Effector memory CD4-positive, alpha-beta T cell (primary cell): ENCODE measurements at places on chromosomes 4 and X.
A peak's percentile ranks its signal among the peaks of the same experiment; 100 is the strongest.

DNA sequence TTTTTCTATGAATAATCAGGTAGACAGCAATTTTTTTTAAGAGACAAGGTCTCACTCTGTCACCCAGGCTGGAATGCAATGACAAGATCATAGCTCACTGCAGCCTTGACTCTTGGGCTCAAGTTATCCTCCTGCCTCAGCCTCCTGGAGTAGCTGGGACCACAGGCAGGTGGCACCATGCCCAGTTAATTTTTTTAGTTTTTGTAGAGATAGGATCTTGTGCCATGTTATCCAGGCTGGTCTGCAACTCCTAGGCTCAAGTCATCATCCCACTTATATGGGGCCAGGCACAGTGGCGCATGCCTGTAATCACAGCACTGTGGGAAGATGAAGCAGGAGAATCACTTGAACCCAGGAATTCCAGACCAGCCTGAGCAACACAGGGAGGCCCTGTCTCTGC, 26.8 kb downstream of the AFAP1 start:
- DNase-seq: no peak

- DNase-seq: no peak
Measured at GRCh38 chr4:184392748-184393559, 81.4 kb downstream of the IRF2 start.

DNA sequence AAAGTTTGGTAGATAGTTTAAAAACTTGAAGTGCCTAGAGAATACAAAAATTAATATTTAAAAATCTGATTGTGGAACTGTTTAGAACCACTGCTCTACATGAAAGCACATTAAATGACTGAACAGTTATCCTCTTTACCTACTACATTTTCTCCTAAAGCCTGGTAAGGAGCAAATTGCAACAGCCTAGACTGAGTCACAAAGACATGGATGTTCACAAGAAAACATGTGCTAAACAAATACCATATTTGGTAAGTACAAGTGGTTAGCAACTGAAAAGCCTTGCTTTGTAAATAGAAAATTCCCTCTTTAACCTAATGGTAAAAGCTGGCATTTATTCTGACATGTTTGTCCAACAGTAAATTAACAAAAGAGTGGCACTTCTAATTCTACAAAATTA, 203.1 kb downstream of the FBXO8 start:
- no peak for DNase-seq

DNA sequence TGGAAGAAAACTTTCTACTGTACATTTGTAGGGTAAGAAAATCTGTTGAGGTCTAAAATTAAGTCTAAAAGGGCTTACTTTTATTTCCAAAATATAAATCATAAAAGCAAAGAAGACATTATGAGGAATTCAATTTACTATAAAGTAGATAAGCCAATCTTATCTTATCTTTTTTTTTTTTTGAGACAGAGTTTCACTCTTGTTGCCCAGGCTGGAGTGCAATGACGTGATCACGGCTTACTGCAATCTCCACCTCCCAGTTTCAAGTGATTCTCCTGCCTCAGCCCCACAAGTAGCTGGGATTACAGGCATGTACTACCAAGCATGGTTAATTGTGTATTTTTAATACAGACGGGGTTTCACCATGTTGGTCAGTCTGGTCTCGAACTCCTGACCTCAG, 166.9 kb downstream of the NR3C2 start:
- no peak for DNase-seq

- no peak for DNase-seq
Measured at GRCh38 chr4:8005814-8006215, 66.2 kb upstream of the AFAP1 start.

DNA sequence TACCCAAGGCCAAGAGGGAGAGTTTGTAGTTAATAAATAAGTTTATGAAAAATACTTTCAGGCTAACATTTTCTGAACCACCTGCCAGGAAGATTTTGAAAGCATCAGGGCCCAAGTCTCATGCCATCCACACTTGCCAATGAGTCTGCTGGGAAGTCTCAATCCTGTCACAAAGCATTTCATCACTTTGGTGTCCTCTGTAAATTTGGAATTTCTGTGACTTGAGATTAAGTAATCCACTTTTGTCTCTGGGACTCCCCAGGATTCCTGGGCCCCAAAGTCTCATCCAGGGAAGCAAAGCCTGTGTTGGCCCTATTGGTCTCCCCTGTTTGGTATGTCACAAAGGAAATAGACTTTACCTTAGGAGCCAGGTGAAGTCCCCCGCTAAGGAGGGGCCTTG, 99.2 kb upstream of the GPC4 start:
- DNase-seq: no peak

DNA sequence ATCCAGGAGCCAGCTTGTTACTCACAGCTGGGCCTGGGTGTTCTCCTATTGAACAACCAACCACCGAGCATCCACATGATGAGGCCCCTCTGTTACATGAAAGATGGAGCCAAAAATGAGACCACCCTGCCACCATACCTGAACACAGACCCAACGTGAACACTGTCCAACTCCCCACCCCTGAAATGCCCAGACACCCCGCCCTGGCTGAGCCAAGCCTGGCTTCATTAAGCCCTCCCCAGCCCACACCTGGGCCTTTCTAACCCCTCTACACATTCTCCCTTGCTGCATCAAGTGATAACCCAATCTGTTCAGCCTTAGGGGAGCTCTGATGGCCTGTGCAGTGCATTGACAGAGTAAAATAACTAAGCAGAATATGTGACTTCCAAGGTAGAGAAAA, 80.7 kb downstream of the EVC start:
- DNase-seq: no peak

- DNase-seq: no peak
Measured at GRCh38 chrX:79167462-79167861, 23.0 kb downstream of the GPR174 start.

GRCh38 chr4:37717576-37717975, 31.4 kb upstream of the RELL1 start:
- DNase-seq: no peak

DNA sequence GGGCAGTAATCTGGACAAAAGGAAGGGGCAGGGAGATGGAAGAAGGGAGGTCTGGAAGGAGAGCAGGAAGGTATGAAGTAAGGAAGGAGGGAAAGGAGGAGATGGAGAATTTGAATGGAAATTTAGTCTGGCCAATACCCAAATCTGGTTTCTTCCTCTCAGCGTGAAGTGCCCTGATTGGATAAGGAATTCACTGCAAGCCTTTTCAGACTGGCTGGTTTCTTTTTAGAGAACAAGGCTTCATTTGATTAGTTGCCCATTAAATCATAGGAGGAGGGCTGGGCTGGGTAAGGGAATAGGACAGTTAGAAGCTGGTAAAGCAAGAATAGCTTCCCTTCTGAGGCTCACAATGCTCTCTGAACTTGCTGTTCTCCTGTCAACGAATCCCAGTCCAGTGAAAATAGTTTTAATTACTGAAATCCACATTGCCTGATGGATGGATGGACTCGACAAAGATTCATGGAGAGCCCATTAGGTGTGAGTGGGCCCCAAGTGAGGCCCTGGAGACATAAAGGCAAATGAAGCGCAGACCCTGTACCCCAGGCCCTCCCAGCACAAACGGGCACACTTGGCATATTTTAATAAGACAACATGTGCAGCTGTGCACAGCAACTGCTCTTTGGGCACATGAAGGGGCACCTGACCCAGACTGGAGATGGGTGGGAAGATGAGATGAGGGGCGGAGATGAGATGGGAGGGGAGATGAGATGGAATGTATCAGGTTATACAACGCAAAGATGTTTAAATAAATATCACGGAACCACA, 347.1 kb upstream of the GATB start:
- DNase-seq: no peak

- no peak for DNase-seq
Measured at GRCh38 chr4:37322122-37322521, 77.6 kb downstream of the NWD2 start.

GRCh38 chr4:105120626-105121025, 26.1 kb upstream of the TET2 start:
- DNase-seq: no peak

GRCh38 chr4:74038086-74038424, 434 bp downstream of the CXCL3 start:
- DNase-seq: no peak

- peak; percentile 51 for DNase-seq
Measured at GRCh38 chrX:153763989-153764755, at the start of gene PLXNB3. Gene PLXNB3, plus strand, starts transcription at chrX:153764249. Its CDS starts 1,287 bp downstream, at chrX:153765536.

- DNase-seq: no peak
Measured at GRCh38 chrX:68761086-68761485, 67.7 kb upstream of the EFNB1 start.

GRCh38 chr4:110149089-110149488, 49.3 kb downstream of the ELOVL6 start:
- DNase-seq: no peak

GRCh38 chr4:78876568-78877320, 62.5 kb downstream of the PAQR3 start:
- no peak for DNase-seq

GRCh38 chrX:100969408-100969807, at the start of gene ARL13A:
Gene ARL13A, plus strand, starts transcription at chrX:100969708. Its CDS starts 3,982 bp downstream, at chrX:100973690.
- DNase-seq: no peak

GRCh38 chr4:143382596-143382995, 45.9 kb downstream of the GAB1 start:
- DNase-seq: no peak

- DNase-seq: peak; percentile 83
Measured at GRCh38 chr4:7939377-7940108, at the start of gene AFAP1. Gene AFAP1, minus strand, starts transcription at chr4:7939861. Its CDS starts 67,783 bp downstream, at chr4:7872078.

DNA sequence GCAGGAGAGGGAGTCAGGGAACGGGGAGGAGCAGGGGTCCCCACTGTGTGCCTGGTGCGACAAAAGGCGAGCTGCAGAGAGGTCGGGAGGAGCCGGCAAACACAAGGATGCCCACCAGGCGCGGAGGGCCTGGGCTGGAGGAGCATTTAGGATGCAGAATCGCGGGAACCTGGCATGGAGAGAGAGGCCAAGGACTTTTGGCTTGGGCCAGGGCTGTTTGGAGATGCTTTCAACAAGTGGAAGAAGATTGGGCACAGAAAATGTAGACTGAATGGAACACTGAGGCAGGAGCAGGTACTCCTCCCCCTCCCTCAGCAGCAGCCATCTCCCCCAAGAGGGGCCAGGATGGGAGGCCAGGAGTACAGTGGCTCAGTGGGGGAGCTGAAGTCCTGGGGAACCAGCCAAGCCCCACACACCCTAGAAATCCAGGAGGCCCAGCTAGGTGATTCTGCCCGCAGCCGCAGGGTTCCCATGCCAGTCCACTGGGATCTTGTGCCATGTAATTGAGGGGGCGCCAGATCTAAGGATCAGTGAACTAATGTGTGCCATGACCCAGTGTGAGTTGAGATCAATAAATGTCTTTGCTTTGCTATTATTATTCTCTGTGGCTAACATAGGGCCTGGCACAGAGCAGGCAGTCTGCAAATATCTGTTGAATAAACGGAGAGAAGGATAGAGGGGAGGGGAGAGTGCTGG, 1.1 kb upstream of the ABLIM2 start:
- DNase-seq: no peak

DNA sequence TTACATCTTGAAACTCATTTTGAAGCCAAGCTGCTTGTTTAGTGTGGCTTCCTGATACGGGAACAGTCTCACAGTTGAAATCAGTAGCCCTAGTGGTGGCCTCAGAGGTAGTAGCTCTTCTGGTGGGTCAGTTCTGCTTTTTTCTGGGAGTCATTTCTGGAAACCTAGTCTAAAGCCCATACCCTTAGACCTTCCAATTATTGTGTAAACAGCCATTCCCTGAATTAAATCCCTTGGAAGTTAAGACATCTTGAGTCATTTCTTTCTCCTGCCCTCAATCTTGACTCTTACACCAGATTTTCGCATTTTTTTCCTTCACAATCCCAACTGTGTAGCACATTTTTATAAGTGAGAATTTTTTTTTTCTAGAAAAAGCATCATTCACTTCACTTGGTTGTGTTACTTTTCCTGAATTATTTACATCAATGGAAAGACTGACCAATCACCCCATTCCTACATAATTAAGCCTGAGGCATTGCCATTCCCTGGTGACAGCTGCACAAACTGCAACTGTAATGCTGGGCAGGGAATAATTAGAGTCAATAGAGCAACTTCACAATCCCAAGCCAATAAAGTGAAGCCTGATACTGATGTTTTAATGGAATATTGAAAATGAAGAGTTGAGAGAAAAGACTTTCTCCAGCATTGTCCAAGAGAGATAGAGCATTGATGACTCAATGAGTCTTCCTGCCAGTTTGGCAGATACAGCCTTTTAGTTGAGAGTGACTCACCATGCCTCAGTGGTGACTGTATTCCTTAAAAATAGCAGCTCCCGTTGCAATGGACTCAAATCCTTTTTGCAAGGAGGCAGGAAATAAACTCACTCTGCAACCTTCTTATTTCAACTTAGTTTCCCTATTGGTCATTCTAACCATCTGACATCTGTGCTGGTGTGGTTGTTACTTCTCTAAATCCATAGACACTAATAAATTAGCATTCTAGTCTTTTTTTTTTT, 13.0 kb upstream of the SEPSECS start:
- DNase-seq: no peak
